AG04449 (cell line): ENCODE measurements at places on chromosomes 6 and 20.

DNA sequence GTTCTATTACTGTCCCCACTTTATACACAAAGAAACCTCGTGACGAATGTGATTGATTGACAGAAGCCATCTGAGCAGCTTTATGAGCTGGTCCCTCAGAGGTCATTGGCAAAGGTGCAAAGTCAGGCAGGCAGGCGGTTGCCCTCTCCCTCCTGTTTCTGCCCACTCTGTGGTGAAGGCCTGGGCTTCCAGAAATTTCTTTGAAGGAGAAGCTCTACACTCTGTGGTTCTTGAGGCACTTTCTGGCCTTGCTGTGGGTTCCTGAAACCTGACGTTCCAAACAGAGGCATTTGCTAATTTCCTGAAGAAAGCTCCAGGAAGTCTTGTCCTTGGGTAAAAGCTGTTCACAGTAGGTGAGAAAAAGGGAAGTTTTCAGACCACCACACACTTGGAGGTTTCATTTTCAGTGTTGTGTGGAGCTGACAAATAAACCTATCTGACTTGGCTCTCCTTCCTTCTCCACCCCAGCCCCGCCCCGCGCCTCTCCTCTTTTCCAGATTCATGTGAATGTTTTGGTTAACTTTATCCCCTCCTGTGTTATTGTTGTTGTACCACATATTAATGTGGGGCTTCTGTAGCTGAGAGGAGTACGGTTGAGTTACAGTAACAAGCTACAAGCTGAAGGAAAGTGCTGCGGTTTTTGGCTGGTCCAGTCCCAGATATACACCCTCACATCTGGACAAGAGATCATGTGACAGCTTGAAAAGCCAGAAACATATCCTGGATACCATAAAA, 274.1 kb downstream of the CLIC5 start:
- no peak for DNase-seq

DNA sequence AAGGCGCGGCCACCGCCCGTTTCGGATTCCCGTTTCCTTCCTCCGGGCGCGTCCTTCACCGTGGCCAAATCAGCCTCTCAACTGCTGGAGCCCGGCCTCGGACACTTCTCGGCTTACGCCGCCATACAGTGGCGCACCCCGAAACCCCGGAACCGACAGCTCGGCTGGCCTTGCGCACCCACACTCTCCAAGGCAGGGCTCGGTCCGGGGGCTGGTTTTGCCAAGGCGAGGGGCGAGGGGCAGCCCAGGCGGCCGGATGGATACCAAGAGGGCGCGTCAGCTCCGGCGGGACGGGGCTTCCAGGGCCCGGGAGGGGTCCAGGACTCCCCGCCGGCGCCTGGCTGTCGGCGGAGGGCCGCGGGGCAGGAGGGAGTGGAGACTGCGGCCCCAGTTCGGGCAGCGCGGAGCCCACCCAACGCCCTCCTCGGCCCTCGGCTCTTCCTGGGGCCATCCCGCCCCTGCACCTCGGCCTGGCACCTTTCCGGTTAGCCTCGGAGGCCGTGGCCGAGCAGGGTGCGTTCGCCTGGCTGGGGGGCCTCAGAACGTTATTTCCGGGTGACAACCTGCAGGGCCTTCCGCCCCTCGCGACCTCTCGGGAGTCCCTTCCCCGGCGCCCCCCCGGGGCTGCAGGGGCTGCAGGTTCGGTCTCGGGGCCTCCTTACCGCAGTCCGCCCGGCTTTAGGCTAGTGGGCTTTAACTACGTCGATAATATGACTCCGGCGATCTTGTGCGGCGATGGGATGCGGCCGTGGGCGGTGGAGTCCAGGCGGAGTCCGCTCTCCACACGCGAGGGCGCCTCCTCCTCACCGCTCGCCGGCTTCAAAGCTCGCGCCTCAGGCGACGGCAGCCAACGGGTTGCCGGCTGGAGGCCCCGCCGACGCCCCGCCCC, 697 bp upstream of the CEP43 start:
- no peak for DNase-seq

DNA sequence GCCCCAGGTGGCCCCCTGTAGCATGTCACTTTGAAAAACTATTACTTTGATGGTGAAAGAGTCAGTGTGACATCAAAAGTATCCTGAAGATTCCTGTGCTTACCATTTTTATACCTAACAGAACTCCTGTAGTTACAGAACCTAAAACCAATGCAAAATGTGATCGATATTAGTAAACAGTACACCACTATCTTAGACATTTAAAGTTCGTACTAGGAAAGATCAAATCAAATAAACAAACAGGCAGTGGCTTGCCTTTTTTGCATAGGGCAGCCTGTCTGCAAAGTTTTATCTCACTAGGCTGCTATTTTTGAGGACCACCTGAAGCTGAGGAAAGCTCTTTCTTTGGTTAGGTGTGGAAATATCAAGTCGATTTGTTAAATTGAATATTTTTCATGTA, 944.0 kb upstream of the CITED2 start:
- no peak for DNase-seq

- DNase-seq: no peak
These were observed 1.5 kb upstream of the TENT5A start for GRCh38 chr6:81753711-81754577.

- no peak for DNase-seq
These were observed 120.5 kb downstream of the MAP3K7 start for GRCh38 chr6:90466154-90466940.

DNA sequence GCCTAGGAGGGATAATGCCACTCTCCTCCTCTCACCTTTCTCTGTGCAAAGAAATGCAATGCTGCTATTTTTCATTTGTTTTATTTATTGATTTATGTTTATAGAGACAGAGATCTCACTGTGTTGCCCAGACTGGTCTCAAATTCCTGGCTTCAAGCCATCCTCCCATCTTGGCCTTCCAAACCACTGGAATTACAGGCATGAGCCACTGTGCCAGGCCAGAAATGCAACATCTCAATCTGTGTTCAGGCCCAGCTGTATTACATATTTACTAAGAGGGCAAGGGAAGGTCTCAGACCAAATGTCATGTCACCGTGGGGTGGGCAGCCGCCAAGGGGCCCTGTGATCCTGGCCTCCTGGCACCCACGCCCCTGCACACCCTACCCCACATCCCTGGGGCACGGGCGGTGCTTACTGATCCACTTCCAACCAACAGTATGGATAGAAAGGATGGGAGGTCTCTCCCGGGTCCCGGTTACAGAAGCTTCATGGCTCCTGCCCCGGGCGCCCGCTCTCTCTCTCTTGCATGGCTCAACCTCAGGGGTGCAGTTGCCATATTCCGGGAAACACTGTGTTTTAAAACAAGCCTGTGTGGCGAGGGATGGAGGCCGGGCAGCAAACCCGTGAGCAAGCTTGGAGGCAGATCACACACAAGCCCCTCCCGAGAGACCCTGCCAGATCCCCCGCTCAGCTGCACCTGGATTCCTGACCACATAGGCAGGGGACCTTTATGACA, 111.8 kb downstream of the AGPAT4 start:
- DNase-seq: peak; percentile 52
